COR-L47 (cell line): ENCODE measurements at places on chromosomes 3 and 15.
A peak's percentile ranks its signal among the peaks of the same experiment; 100 is the strongest.

DNA sequence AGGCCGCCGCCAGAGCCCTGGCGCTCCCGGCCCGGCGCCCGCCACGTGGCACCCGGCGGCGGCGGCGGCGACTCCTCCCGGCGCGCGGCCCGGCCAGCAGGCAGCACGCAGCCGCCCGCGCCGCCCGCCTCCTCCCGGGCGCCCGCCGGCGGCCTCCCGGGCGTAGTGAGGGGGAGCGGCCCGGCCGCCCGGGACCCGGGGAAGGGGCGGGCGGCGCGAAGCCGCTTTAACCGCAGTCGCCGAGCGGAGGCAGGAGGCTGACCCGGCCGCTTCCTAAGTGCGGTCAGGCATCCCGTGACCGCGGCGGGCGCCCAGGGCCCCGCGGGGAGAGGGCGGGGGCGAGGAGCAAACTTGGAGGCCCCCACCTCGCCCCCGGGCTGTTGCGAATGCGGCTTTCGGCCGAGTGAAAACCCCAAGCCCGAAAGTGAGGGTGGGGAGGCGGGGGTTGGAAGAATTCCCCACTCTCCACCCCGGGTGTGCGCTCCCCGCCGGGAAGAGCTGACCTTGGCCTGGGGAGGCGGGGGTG, 1.7 kb upstream of the HES1 start:
- peak; percentile 63 for DNase-seq

GRCh38 chr3:108833611-108834010, 11.0 kb downstream of the TRAT1 start:
- no peak for DNase-seq

DNA sequence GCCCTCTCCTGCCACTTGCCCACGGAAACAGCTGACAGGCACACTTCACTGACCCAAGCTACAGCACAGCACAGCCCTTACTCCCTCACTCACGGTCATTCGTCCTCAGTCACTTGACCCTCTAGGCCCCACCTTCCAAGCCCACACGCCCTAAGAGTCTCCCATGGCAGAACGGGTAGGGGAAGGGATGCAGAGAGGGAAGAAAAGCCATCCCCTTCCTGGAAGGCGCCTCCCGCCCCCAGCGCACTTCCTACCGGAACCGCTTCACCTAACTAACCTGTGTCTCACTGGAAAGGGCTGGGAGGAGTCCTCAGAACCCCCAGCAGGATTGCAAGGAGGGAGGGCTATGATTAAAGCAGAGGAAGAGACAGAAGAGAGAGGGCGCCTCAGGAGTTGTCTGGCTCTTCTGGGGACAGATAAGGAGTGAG, 22.9 kb downstream of the EPHB3 start:
- no peak for DNase-seq

DNA sequence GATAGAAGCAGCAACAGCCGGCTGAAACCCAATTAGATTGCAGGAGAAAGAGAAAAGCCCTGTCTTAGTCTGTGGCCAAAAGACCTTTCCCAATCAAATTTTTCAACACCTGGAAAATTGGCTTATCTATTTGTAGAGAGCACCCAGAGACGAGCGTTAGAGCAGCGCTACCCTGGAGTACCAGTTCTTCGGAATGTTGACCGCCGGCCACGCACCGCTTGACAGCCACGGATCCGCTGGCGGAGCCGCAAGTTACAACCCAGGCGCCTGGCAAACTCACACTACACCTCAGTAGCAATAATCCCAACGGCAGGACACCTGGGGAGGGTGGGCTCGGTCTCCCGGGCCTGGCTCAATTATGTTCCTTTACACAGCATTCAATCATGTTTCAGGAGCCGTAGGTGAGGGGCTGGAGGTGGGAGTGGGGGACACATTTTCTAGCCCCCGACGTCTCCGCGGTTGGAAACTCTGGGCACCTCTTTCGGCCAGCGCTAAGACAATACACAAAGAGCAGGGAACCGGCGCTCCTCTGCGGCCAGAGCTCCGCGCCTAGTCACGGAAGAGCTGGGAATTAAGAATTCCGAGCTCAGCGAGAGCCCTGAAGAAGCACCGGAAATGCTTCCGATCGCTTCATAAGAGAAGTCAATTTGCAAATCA, 1.2 kb downstream of the MB21D2 start:
- DNase-seq: peak; percentile 39

- DNase-seq: peak; percentile 34
Observed at GRCh38 chr3:55876560-55876959, 389.5 kb upstream of the WNT5A start.

- peak; percentile 13 for DNase-seq
Observed at GRCh38 chr3:29430558-29430971, 149.7 kb downstream of the RBMS3 start.

GRCh38 chr3:73399106-73399505, 225.6 kb downstream of the PDZRN3 start:
- DNase-seq: no peak

DNA sequence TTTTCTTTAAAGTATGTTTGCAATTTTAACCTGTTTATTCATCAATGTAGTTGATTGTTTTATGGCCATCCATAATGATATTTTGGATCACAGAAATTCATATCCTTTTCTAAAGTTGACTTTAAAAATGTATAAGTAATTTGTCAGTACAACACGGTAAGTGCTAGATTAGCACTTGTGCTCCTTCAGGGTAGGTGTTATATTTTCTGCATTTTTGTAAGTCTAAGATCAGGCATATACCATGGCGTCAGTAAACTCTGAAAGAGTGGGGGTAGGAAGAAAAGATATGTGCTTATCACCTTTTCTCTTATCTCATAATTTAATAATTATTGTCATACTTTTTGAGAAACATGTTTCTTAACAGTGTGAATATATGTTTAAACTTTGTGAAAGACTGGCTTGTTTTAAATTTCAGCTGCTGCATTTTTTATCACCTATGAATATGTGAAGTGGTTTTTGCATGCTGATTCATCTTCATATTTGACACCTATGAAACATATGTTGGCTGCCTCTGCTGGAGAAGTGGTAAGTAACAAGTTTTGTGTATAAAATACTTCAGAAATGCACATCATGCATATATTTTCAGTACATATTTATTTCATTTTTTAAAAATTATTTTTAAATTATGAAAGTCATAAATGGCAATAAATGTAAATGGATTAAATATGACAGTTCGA, 22.1 kb downstream of the SLC25A26 start:
- no peak for DNase-seq

DNA sequence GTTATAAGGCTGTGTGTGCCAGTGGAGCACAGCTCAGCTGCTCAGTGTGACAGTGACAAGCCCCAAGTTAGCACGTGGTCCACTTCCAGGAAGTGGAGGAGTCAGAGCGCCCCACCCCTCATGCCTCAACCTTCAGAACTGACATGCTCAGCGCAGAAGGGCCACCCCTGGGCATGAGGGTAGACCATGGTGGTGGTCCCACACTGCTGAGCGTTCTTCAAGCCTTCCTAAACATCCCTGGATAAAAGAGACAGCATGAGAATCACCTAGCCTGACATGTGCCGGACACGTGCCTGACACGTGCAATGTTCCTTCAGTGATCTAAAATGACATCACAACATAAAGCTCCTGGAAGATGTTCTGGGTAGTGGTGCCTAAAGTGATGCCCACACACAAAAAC, 16.8 kb downstream of the ATP10A start:
- DNase-seq: no peak

- DNase-seq: no peak
Observed at GRCh38 chr3:46946856-46947545, 29.5 kb downstream of the CCDC12 start.

- DNase-seq: peak; percentile 28
Observed at GRCh38 chr15:100383302-100384107, 41.7 kb upstream of the ADAMTS17 start.
